ENCODE measurements at places on chromosomes 3 and 15.

DNA sequence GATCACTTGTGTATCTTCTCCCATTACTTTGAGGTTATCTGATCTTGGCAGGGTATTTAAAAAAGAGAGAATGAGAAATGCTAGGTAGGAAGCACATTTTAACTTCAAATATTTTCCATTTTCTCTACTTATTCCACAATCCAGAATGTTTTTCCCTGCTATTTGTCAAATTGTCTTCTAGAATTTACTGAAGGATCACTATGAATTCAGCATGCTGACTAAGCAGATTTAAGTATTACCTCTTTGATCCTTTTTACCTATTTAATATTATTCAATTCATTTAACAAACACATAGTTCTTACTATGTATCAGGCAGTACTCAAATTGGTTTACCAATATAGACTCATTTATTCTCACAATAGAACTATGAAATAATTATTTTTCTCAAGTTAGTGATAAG lies 463.4 kb upstream of the ARL6 start:
- no peak for DNase-seq

- DNase-seq, result no peak
These were observed 300.2 kb upstream of the SLCO3A1 start for GRCh38 chr15:91553196-91553854.

GRCh38 chr3:107596639-107597038 lies 73.9 kb downstream of the BBX start:
- DNase-seq, result no peak

- DNase-seq, result no peak
These were observed 84.3 kb downstream of the KLHL25 start for GRCh38 chr15:85710340-85710842.

DNA sequence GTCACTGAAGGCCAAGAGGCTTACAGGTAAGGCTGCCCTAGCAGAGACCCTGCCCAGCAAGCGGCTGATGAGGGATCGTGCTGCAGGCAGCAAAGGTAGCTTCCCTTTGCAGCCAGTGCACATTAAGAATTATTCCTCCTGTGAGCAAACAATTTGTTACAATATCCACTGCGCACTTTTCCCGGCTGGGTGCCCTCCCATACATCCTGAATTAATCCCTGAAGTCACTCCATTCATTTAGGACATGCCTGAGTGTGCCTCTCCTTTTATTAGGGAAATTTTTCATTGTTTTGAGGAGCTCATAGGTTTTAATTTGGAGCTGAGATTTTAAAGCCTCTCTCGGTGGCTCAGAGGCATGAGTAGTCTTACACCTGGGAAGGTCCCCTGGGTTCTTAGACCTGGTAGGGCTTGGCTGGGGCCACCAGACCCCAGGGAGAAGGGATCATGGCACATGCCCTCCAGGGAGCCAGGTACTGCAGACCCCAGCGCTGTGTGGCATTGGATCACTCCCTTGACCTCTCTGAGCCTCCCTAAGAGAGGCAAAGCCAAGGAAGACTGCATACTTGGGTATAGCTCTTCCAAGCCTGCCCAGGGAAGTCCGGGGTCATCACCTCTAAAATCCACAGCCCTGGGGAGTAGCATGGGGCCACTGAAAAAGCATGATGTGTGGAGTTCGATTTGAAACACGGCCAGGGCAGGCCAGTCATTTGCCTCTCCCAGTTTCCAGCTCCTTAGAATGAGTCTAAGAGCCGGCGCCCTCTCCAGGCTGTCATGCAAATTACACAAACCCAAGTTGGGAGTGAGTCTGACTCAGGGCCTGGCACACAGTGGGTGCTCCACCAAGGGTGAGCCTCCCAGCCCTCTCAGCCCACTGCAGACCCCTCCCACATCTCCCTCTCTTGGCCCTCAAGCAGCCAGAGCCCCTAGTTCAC lies 151.9 kb upstream of the LINGO1 start:
- no peak for DNase-seq

DNA sequence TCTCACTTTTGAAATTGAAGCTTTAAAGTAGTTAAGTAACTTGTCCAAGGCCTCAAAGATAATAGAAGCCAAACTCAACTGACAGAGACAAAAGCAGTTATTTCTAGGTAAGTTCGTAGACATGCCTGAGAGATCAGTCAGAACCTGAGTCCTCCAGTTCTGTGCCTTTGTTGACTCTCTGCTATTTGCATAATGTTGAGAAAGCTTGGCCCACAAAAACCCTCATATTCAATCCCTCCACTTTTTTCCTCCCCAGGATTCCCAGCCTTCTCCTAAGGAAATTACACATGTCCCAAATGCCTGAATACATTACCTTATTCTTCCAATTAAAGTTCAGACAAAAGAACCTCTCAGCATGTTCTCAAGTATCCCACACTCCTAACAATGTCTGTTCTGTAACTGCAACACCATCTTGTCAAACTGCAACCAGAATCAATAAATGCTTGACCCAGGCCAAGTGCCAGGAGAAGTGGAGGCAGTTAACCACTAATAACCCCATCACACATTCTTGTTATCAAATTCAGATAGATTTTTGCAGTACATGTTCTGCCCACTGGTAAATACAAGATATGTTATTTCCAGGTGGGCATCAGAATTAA lies 217.8 kb downstream of the LRRC3B start:
- DNase-seq, result no peak

DNA sequence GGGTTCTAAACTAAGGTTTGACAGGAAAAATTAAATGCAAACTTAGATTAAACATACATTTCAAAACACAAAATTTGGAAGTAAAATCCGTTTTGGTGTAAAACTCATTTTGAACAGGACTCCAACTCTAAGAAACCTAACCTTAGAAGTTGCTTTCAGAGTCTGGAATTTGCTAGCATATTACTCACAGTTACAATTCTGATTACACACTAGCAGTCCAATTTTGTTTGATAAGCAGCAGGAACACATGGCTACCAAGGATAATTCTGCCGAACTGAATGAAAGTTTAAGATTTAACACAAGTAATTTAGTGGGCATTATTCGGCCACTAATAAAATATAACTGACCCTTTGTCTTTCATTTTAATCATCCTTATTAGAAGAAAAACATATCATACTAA lies 49.6 kb downstream of the FRMD5 start:
- no peak for DNase-seq

DNA sequence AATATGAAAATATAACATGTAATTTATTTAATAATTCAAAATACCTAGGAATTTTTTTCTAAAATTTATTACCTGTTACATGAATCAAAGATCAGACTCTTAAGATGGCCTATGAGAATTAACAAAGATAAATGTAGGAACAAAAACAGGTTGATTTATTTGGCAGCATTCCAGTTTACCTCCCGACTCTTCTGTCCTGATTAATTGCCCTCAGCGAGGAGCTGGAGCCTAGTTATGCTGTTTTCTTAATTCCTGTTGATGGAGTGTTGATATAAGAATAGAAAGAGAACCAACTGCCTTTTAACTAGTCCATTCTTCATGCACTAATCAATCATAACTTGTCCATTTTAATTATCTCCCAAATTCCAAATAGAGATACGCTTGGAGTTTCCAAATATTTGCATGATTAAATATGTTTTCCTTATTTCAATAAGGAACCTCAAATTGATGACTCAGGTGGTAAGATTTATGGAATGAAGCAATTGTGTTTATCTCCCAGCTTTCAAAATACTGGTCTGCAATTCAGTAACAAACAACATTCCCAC lies 10.6 kb upstream of the CPB1 start:
- no peak for DNase-seq

GRCh38 chr3:177751770-177752169 lies 554.5 kb upstream of the TBL1XR1 start:
- no peak for DNase-seq

DNA sequence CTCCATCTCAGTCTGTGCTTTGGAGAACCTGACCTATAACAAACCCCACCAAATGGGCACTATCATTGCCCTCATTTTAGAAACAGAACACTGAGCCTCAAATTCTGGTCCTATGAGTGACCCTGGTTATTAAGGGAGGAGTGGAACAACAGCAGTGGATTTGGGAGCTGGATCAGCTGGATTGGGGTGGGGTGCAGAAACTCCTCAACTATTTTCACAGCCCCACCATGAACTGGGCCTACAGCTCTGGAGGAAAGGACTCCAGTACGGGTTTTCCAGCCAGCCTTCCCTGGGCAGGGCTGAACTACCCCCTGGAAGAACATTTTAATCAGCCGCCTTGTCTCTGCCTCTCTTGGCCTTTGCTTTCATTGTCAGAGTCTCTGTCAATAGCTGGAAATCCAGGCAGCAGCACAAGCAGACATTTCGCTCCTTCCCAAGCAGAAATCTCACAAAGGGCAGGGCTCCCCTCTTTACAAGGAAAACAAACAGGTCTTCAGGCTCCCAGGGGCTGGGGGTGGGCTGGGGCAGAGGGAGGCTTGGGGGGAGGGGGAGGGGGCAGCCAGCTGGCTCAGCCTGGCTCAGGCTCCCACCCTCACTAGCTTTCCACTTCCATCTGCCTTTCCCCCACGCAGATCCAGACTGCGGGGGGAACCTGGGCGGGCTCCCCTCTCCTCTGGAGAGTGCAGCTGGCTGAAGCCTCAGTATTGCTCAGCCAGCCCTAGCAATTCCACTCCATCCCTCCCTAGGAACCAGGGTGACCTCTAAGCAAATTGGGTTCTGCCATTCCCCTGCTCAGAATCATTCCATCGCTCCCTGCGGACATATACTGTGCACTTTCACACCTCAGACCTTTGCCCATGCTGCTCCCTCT lies 13.7 kb upstream of the TLE3 start:
- peak; percentile 88 for DNase-seq

GRCh38 chr3:30317561-30317960 lies 288.8 kb upstream of the TGFBR2 start:
- DNase-seq, result no peak

- DNase-seq, result peak; percentile 84
These were observed 95.3 kb downstream of the SLC49A4 start for GRCh38 chr3:122890077-122890719.

- no peak for DNase-seq
These were observed 338.1 kb upstream of the ARHGEF26 start for GRCh38 chr3:153783106-153783505.

DNA sequence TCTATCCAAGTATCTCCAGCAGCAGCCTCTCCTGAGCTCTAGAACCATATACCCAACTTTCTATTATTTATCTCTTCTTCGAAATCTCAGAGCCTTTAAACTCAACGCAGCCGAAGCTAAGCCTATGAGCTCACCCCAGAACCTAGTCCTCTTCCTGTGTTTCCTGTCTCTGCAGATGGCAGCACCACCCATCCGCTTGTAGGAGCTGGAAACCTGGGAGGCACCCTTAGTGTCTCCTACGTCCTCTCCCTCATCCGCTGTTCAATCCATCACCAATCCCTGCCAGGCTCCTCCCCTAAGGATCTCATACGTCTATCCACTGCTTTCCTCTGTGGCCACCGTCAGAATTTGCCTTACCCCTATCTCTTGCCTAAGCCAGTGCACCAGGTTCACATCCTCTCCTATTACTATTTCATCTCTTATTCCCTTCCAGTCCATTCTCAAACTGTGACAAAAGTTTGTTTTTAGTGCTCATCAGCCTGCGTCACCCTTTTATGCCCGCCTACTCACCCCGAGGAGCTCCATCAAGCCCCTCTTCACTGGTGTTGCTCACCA lies 9.6 kb downstream of the VGLL4 start:
- no peak for DNase-seq

All from Ammon's horn (tissue), 1 donor.